ENCODE measurements at places on chromosomes 6 and 20.

DNA sequence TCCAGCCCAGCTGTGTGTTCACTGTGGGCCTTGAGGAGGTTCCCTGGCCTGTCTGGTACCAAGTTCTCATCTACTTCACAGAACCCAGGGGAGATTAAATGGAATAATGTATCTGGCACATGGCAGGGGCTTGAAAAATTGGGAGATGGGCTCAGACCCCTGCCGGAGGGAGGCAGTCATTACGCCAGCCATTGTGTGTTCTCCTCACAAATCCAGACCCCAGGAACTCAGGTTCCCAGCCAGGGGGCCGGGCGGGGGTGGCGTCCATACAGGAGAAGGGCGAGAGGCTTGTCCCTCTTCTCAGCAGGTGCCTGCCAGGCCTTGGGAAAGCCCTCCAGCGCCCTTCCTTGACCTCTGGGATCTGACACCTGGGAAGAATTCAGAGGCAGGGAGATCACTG is 8.1 kb downstream of the NOL4L start:
- DNase-seq, result no peak

- no peak for DNase-seq
Observed at GRCh38 chr6:108594640-108595039, 33.9 kb downstream of the FOXO3 start.

DNA sequence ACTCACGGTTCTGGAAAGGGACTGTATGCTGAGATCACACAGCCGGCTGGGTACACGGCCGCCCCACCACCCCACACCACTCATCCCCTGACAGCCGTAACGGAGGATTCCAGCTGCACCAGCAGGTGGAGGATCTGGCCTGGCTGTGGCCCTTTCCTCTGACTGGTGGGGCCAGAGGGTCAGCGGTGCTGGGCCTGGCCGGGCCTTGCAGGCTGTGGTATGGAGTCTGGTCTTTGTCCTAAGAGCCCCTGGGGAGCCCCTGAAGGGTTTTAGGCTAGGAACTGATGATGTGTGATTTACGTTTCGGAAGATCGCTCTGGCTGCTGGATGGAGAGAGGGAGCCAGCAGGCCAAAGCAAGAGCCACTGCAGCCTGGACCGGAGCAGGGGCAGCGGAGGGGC is 26.6 kb downstream of the NOL4L start:
- DNase-seq, result no peak

- DNase-seq, result no peak
Observed at GRCh38 chr20:34216382-34216742, 24.9 kb upstream of the ASIP start.

DNA sequence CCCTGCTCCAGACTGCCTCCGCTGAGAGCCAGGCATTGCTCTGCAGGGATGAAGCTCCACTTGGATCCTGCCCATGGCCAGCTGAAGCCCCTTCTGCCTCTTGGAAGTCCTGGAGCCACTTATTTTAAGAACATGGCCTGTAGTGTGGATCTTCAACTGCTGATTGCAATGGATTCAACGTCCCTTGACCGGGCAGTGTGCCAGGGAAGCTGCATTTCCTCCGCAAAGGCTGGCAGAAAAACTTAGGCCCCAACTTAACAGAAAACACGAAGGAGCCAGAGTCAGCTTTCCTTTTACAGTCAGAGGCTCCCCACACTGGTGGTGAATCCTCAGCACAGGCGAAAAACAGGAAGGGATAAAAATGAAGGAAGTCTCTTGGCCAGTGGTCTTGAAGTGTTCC is 26.3 kb upstream of the FOXQ1 start:
- DNase-seq, result no peak

DNA sequence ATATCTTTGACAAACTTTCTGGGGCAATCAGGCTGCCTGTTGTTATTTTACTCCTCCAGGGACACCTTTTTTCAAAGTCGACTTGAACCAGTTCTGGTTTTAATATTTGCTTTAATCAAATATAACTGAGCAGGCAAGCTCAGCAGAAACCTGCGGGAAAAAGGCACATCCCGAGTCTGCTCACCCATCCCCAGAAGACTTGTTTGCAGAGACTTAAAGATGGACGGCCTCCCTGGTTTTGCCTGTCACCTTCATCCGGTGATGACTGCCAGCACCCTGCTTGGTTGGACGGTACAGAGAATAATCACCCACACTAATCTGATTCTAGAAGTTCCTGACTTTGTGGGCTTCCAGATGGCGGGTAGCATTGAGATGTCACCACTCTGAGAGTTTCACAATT is 36.8 kb downstream of the PPP1R3G start:
- DNase-seq, result no peak

GRCh38 chr6:36930483-36930882 is 24.1 kb upstream of the PI16 start:
- no peak for DNase-seq

DNA sequence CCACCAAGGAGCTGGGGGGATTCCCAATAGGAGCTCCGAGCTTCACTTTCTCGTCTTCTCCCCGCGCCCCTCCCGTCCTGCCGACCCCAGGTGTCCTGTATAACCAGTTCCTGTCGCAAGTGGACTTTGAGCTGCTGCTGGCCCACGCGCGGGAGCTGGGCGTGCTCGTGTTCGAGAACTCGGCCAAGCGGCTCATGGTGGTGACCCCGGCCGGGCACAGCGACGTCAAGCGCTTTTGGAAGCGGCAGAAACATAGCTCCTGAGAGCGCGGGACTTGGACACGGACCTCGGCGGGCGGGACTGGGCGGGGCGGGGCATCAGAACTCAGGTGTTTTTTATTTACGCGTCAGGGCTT is 340 bp upstream of the VARS2 start:
- no peak for DNase-seq

DNA sequence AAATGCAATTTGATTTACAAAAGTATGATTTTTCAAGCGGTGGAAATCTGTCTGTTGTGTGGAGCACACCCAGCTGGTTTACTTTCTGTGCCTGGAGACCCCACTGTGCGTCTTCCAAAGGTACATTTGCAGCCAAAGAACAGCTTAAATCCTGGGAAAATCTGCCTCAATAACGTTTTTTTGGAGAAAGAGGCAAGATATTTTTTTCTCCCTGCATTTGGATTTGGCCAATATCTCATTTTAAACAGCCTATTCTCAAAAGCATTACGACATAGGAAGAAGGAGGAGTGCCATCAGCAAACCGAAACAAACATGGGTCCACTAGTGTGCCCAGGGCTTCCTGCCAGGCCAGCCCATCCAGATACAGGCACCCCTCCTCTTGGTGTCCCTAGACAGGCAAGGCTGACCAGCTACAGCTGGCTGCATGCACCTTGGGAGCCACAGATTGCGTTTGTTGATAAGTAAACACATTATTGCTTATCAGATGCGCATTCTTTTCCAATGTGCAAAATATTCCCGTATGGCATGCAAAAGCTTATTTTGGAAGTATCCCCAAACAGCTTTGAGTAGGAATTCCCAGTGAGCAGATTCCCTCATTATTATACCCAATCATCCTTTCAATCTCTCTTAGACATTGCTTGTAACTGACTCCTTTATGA is 184.5 kb upstream of the MARCKS start:
- no peak for DNase-seq

- no peak for DNase-seq
Observed at GRCh38 chr6:162154001-162154400, 573.6 kb downstream of the PRKN start.

- no peak for DNase-seq
Observed at GRCh38 chr6:45696738-45697137, 318.9 kb downstream of the CLIC5 start.

DNA sequence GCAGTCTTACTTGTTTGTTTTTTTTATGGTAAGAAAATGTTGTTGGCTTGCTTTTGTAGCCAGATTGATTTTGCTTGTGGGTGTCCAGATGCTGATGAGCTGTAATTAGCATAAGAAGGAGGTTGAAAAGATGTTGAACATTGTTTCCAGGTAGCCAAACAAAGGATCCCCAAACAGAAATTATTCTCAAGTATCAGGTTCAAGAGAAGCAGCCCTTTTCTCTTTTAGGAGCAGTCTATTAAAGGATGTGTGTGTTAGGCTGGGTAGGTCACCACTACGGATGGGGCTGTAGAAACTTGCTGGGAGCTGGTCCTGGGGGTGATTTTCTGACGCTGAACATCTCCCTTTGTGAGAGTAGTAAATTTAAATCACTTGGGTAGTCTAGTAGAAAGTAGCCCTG is 86.9 kb upstream of the VSTM2L start:
- DNase-seq, result no peak

DNA sequence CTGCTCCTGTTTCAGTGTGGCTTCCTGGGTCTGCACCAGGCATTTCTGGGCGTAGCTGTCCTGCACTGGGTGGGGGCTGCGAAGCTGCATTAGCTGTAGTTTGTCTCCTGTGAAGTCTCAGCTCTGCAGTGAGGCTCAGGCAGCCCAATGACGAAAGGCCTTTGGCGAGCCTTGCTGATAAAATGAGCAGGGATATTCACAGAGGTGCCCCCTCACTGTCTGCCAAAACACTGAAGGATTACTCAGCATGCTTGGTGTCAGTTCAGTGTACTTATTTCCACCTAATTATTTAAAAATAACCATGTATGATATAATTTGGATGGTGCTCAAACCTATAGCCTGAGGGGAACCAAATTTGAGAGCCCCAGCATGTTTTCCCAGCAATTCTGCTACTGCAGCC is 73.5 kb downstream of the ECT2L start:
- no peak for DNase-seq

DNA sequence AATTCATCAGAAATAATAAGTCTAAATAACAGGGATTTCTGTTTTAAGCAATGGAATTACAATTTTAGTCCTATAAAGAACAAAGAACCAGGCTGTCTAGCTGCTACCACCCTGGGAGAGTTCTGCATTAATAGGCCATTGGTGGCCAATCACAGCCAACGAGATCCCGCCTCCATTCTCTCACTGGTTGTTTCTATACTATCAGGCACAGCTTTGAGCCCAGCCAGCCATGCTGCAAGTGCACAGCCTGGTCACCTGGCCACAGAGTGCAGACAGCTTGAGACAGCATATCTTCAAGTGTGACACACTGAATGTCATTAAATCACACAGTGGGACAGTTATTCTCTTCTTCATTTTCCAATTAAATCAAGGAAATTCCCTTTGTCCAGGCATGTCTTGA is 16.1 kb upstream of the RAB22A start:
- no peak for DNase-seq

All from CD4-positive, alpha-beta T cell treated with Interleukin-12 subunit alpha and Interleukin-12 subunit beta, for 1 hour (primary cell).